GM04504 (cell line): ENCODE measurements at places on chromosomes 16 and 17.
A peak's percentile ranks its signal among the peaks of the same experiment; 100 is the strongest.

- no peak for DNase-seq
Measured at GRCh38 chr16:3606441-3606840, 5.0 kb downstream of the SLX4 start.

DNA sequence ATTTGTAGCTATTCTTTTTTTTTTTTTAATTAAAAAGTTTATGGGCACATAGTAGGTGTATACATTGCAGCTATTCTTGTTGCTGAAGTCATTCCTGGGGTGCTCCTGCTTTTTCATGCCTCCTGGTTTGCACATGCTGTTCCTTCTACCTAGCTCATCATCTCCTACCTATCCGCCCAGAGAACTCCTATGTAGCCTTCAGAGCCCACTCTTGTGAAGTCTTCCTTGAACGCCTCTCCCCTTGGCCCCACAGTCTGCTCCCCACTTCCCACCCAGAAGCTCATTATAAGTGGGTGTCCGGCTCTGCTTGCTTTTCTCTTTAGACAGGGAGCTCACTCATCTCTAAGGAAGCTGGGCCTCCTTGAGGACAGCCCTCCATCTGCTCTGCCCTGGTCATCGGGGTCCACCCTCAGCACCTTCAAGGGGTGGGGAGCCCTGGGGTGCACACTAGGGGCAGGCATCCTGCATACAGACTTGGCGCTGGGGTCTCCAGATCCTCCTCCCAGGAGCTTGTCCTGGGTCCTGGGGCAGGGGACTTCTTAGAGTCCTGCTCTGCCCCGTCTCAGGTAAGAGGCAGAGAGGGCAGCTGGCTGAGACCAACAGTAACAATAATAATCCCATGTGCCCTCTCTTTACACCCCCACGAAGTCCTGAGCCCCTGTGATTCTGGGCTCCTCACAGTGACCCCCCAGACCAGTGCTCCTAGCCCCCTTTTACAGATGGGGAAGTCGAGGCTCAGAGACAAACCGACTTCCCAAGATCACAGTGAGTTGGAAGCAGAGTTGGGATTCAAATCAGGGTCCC is 3.5 kb upstream of the B9D1 start:
- DNase-seq = no peak

DNA sequence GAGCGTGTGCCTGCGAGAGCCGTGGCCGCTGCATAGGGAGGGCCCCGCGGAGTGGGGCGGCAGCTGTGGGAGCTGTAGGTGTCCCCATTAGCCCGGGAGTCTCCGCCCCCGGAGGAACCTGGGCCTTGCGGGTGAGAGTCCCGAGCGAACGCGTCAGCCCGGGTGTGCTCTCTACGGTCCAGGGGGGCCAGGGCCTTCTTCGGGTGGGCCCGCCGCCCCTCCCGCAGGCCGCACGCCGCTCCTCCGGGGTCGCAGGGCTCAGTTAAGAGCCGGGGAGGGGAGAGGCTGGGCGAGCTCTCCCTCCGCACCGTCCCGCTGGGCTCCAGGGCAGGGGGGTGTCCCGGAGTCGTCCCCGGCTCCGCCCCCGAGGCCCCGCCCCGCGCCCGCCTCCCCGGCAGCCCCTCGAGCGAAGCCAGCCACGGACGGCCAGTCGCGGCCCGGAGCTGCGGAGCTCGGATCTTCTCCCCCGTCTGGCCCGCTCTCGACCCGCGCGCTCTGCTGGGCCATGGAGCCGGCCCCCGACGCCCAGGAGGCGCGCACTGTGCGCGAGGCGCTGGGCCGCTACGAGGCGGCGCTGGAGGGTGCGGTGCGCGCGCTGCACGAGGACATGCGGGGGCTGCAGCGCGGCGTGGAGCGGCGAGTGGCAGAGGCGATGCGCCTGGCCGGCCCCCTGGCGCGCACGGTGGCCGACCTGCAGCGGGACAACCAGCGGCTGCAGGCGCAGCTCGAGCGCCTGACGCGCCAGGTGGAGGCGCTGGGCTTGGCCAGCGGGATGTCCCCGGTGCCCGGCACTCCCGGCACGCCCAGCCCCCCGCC is at the start of gene SMTNL2:
SMTNL2 (plus strand) TSS at position 429 of the 816 bp plus-strand sequence; CDS start at position 506, 77 bp downstream.
- no peak for DNase-seq

DNA sequence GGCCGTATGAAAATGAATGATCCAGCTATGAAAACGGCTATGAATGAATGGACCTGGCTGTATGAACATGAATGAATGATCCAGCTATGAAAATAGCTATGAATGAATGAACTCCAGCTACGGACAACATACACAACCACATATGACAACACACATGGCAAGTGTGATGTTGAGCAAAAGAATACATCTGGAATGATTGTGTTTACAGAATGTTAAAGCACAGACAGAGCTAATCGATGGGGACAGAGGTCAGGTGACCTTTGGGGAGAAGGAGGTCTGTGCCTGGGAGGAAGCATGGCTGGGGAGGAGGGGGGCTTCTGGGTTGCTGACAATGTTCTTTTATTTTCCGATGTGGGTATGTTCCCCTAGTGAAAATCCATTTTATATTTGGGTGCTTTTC is 174.0 kb upstream of the WSCD1 start:
- DNase-seq = no peak

DNA sequence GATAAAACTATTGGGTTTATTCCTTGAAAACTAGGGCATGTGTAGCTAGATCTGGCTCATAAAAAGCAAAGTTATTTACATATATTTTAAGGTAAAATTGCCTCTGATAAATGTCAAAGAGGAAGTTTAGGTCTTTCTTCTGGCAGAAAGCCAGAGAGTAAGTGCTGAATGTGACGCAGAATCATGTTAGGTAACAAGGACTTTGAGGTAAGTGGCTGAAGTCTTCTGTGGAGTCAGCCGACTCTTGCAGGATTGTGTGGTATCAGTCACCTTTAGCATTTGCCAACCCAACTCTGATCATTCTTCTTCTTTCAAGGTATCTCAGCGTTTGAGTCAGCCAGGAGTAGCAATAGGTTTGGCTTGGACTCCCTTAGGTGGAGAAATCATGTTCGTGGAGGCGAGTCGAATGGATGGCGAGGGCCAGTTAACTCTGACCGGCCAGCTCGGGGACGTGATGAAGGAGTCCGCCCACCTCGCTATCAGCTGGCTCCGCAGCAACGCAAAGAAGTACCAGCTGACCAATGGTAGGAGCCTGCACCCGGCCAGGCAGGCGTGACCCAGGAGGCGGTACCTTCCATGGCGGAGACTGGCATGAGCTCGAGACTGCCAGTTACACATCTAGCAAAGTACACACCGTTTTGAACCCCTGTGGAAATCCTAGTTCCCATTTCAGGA is 37.9 kb downstream of the SIAH1 start:
- no peak for DNase-seq

- no peak for DNase-seq
Measured at GRCh38 chr17:7191571-7192270, 12.6 kb upstream of the ASGR1 start.

GRCh38 chr17:44914148-44914547 is 1.2 kb downstream of the GFAP start:
- DNase-seq = no peak

DNA sequence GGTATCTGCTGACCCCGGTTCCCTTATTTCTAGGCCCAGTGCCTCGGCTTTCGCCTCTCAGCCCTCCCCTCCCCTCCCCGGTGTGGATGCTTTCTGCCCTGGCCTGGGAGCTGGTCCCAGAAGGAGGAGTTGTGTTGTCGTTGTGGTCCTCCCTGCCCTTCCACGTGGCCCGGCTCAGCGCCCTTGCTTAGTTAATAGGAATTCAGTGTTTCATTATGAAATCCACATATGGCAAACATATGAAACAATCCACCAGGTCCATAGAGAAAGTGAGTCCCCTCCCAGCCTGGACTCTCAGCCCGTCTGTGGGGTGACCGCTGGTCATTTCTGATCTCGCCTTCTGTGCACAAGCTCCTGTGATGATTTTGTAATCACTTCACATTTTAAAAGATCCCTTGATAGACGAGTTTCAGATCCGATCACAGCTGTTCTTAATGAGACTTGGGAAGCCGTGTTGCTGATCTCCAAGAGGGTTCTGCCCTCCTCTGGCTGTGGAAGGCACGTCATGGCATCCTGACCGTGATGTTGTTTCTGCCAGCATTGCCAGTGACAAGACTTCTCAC is 112.1 kb downstream of the BANP start:
- peak; percentile 95 for DNase-seq

- DNase-seq = no peak
Measured at GRCh38 chr17:78449983-78450595, 71.6 kb downstream of the PGS1 start.

- DNase-seq = no peak
Measured at GRCh38 chr16:84378567-84378966, 10.2 kb downstream of the ATP2C2 start.

DNA sequence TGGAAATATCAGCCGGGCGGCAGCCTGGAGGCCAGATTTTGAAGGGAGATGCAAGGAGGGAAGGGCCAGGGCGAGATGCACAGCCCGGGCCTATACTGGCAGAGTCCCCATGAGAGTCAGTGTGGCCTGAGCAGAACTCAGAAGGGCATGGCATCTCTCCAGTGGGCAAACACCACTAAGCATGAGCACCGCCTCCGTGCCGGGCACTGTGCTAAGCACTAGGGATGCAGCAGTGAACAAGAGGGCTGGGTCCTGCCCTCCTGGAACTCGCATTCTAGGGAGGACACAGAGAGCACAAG is 33.5 kb downstream of the TK2 start:
- no peak for DNase-seq

GRCh38 chr17:15496735-15497670 is 29.6 kb upstream of the CDRT4 start:
- DNase-seq = no peak

GRCh38 chr16:28108590-28109247 is 45.2 kb upstream of the GSG1L start:
- DNase-seq = no peak

DNA sequence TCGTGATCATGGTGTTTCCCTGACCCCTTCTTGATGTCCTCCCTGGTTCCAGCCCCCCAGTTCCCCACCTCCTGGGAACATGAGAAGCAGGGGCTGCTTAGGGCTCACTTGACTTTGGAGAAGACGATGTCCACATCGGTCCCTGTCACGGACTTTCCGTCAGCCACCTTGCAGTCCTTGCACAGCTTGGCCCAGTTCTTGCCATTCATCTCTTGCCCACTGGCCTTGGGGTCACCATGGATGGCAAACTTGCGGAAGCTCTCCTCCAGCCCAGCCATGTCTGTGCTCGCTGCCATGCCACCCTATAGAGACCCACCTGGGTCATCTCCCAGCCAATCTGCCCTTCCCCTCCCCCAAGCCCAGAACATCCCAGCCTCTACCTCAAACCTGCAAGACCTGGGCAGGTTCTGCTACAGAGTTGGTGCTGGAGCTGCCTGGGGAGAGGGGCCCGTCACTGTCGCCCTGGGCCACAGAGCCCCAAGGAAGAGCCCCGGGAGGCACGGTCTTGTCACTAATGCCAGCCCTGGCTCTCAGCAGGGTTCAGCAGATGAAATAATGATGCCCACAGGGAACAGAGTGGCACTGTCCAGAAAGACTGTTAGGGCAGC is 2.4 kb downstream of the TPPP3 start:
- DNase-seq = no peak

- no peak for DNase-seq
Measured at GRCh38 chr16:11672206-11673090, 4.2 kb downstream of the SNN start.

- DNase-seq = no peak
Measured at GRCh38 chr17:74177018-74177450, 26.4 kb upstream of the RPL38 start.
